ENCODE measurements at places on chromosomes 2 and 18.
A peak's percentile ranks its signal among the peaks of the same experiment; 100 is the strongest.

DNA sequence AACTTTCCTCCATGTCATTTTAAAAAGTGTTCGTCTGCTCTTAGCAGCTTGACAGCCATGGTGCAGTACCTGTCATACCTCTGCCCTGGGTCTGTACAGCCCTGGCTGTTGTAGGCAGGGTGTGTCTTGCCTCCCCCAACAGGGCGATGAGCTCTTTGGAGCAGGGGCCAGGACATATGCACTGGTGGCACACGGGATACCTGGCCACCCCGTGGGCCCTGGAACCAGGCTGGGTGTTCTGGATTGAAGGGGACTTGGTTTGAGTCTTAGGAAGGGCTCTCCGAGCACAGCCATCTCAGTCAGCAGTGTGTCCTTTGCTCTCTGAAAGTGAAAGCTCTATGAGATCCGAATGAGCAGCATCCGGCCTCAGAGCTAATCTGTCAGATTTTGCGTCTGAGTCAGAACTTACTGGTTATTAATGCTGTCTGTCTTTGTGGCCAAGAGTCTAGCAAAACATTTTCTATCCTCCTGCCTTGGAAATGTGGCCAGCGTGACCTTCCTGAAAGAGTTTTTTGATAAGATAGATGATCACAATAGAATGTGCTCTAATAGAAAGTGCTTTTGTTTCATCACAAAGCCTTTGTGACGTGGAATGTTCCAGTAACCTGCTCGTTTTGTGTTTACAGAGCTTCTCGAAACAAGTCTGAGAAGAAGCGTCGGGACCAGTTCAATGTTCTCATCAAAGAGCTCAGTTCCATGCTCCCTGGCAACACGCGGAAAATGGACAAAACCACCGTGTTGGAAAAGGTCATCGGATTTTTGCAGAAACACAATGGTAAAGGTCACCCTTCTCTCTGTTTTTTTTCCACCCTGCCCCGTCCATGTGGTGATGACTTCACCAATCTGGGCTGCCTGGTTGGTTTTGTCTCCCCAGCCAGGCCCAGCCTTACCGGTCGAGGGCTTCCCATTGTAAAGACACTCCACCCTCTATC is 77.3 kb upstream of the RPL31 start:
- peak; percentile 10 for DNase-seq

- no peak for DNase-seq
Observed at GRCh38 chr18:59690186-59690982, 6.8 kb downstream of the CCBE1 start.

- DNase-seq = no peak
Observed at GRCh38 chr2:136093583-136093982, 24.4 kb downstream of the CXCR4 start.

GRCh38 chr2:162013514-162014475 is 60.2 kb downstream of the DPP4 start:
- DNase-seq = no peak

GRCh38 chr18:22604986-22605421 is 187.3 kb upstream of the CTAGE1 start:
- DNase-seq = no peak

DNA sequence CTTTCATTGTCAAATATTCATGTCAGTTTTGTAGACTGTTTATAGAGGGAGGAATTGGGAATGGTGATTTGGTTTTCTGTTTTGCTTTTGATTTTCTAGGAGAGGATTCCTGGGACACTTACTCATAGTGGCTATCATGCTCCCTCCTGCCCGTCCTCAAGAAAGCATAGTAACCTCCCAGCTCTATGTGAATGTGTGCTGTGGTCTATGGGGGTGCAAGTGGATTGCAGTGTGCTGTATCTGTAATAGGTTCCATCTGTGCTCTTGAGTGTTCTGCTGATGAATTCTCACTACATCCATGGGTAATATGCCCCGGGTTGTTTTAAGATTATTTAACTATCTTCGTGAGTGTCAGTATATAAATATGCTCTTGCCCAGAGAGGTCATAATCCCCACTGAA is 811.3 kb downstream of the CNTNAP5 start:
- DNase-seq = no peak

GRCh38 chr2:195106681-195107380 is 550.2 kb upstream of the SLC39A10 start:
- no peak for DNase-seq

GRCh38 chr18:71011389-71011788 is 722.5 kb downstream of the SOCS6 start:
- DNase-seq = no peak

DNA sequence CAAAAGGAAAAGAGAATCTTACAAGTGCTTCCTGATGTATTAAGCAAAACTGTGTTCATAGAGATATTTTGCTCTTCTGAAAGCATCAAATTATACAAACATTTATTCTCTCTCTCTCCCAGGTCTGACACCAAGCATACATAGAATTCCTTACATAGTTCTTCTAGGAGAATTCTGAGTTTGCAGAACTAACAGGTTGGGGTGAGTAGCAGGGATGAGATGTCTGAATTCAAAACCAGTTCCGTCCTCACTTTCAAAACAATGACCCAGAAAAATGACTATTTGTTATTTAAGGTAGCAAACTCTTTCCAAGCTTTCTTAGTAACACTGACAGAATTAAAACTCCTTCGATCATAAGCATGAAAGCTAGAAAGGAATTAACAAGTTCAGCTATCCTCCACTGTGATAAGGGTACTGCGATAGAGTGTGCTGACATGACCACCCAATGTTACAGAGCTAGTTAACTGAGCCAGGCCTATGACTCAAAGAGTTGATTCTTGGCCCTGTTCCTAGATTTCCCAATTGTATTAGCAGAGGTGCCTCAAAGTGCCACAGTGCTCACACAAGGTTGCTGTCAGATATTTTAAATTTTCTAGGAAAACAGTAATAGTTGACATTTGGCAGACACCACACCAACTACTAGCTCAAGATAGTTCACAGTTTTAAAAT is 85.8 kb upstream of the SETBP1 start:
- DNase-seq = no peak

DNA sequence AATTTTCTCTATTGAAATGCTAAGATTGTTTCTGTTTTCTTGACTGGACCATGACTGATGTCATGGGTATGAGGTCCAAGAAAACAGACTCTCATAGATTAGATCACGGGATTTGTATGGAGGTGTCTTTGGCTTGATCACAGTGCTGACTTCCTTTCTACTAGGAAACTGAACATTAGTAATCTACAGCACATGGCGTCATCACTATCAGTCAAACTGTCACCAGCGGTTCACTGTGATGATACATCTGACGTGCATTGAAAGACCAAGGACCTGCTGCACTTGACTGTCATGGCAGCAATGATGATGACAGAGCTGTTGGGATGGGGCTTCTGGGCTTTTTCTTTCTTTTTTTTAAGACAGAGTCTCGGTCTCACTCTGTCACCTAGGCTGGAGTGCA is 28.2 kb upstream of the IMPA2 start:
- no peak for DNase-seq

DNA sequence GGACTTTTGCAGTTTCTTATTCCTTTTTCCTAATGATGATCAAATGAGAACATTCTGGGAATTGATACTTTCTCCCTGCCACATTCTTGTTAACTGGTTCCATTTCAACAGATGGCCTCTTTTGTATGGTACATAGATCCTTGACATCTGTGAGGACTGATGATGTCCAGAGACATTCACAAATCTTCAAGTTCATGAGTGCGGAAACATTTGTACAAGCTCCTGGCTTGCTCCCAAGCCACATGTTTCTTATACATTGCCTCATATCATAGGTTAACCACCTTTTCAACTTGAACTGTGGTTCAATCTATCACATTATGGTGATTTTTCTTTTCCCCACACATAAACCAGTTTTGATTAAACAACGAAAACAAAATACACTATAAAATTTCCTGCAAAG is 267.3 kb downstream of the CLIP4 start:
- DNase-seq = no peak

- DNase-seq = no peak
Observed at GRCh38 chr18:45666520-45666919, 51.2 kb downstream of the SLC14A2 start.

DNA sequence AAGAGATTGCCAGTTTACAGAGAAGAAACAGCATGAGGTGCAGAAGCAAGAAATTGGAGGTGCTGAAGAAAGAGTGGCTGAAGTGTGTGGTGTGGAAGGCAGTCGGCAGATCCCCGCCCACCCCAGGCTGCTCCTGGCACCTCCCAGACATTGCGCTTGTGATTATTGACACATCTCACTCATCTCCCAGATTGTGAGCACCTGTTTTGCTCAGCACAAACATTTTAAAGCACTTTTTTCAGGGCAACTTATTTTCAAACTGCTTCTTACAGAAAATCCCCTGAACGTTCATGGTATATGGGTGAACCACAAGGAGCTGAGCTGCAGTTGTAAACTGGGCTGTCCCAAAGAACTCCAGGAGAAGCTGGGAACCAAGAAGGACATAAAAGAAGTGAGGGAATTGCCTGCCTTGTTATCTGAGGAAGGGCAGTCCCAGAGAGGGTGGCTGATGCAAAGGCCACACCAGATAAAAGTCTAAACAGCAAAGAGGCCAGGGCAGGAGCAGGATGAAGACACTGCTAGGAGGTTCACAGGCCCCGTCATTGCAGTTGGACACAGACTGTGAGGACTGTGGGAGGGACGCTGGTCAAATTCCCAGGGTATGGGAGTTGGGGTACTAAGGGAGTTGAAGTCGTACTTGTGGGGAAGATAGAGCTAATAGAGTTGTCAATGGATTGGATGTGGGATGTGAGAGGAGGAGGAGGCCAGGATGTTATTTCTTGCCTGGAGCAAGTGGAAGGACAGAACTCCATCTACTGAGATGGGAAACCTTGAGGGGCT is 65.1 kb downstream of the INPP4A start:
- DNase-seq = no peak

- DNase-seq = no peak
Observed at GRCh38 chr2:199186301-199186751, 271.4 kb downstream of the SATB2 start.

All from stimulated activated CD4-positive, alpha-beta T cell treated with anti-CD3 and anti-CD28 coated beads, Interleukin-15, amount 100 ng/mL, for 48 hours (primary cell).